ENCODE measurements at places on chromosomes 16 and 17.

DNA sequence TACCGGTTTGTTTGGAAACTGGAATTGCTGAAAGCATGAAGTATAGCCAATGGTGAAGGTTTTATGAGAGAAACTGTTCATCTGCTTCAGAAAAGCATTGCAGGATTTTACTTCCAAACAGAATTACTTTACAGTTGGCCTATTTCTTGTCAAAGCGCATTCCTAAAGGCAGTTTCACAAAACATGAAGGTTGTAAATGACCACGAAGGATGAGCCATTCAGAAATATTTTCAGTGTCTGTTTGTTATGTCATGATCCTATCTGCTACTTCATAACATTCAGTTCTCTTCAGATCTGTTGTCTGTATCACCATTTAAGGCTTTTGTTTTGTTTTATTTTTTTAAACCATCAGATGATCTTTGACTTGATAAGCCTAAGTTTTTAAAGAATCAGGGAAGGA lies 45.7 kb downstream of the AATF start:
- no peak for DNase-seq

DNA sequence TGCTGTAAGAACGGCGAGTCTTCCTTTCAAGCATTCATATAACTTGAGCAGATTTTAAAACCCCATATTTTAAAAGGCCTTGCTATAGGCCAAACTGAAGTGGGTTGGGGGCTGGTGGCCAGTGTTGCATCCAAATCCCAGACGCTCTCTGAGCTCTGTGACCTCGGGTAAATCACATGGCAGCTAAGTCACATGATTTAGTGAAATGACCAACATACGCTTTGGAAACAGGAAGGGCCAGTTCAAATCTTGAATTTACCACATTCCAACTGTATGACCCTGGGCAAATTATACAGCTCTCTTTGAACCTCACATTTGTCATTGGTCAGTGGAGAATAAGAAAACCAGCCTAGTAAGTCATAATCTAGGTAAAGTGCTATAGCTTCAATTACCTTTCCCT lies 519.3 kb downstream of the HAPSTR1 start:
- DNase-seq = no peak

- DNase-seq = peak; percentile 29
Measured at GRCh38 chr16:79751471-79752184, 151.1 kb upstream of the MAF start.

DNA sequence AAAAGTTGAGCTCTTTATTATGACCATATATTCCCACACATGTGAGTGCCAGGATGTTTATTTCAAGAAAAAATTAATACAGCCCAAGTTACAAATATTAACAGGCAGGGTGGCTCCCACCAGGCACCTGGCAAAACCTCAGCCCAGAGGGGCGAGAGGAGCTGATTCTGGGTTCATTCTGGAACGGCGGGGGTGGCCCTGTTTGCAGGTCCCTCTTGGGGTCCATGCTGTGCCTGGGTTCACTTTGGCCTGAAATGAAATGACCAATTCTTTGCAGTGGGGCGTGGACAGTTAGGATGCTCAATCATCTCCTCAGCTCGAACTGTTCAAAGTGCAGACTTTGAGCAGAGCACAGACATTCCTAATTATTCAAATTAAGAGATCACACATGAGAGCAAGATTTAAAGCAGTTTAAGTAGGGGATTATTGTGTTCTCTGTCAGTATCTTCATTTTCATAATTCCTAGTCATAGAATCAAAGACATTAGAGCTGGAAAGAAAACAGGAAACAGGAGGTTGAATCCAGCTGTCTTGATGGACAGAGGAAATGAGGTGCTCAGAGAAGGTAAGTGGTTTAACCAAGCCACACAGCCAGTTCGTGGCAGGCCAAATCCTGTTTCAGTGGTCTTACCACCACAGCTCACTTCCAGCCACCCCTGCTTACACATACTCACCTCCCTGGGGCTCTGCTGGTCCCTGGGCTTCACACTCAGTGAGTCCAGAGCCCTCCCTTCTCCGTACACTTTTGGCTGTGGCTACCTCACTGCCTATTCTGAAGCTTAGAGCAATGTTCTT lies 363.9 kb upstream of the TNRC6C start:
- DNase-seq = no peak

DNA sequence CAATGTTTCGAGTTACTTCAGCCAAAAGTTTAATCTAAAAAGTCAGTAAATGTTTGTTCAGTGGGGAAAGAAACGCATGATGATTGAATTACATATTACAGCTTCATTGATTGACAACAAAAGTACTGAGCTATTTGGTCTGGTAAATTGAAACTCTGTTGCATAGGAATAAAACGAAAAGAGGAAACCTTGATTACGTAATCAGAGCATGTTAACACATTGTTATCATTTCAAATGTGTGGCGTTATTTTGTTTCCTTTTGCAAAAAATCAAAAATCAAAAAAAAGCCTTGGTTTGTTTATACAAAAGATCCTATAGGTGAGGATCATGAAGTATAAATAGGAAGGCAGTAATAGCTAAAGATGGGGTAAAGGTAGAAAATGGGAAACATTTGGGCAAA lies 19.5 kb upstream of the CA10 start:
- no peak for DNase-seq

GRCh38 chr17:62617894-62618472 lies 9.5 kb upstream of the MRC2 start:
- DNase-seq = peak; percentile 78

- no peak for DNase-seq
Measured at GRCh38 chr17:19759568-19760549, 11.8 kb upstream of the ALDH3A1 start.

- DNase-seq = no peak
Measured at GRCh38 chr16:22265351-22265750, 31.9 kb upstream of the POLR3E start.

GRCh38 chr16:85424260-85425073 lies 188.7 kb upstream of the GSE1 start:
- DNase-seq = no peak

GRCh38 chr17:31392002-31392855 lies 754 bp downstream of the RAB11FIP4 start:
- no peak for DNase-seq

DNA sequence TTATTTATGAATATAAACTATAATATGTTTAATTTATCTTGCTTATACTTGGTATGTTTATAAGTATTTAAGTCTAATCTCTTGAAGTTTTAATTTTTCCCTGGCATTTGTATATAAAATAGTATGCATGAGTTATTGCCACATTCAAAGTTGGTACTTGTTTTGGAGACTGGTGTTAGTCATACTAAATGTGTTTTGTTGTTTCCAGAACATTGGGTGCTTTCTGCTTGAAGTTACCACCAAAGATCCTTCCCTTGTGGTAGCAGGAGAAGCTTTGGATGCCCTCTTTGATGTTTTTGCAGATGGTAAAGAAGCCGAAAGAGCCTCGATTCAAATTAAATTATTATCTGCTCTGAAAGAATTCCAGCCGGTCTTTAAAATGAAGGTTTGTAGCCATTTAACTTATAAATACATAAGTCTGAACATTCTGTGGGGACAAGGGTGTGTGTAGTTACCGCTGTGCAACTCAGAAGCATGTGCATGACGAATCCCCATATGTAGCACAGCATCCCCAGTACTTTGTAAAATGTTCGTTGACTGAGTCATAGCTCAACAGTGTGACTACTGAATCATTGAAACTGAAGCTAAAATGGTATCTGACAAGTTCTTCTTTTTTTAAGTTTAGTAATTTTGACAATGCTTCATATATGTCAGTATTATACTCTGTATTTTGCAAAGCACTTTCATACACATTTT lies 36.4 kb downstream of the HEATR3 start:
- peak; percentile 12 for DNase-seq

GRCh38 chr17:5832886-5833285 lies 237.3 kb upstream of the WSCD1 start:
- peak; percentile 35 for DNase-seq

DNA sequence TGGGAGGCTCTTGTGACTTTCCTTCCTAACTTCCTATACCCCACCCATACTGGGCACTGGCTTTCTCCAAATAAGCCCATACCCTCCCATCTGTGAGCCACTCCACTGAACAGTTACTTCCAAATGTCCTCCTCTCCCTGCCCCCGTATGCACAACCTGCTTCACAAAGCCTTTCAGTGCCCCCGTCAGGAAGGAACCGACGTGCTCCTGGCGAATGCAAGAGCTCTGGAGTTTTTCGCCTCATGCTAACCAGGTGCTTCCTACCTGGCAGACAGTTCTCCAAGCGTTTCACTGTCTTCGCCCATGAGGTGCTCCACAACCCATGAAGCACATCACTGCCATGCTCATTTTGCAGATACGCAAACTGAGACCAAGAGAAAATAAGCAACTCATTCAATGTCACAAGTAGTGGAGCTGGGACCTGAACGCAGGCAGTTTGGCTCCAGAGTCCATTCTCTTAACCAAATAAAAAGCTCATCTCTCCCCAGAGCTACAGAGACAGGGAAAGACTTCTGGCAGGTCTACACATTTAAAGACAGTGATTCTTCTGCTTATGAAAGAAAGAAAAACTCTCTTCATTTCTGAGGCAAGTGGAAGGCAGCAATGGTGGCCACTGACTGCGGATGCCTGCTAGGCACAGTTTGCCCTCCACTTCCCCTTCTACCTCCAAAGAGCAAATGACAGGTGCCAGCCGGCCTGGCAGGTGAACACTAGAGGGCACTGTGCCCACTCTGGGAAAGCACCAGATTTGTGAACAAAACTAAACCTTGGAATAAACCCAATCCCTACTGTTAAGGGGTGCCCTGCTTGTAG lies 23.8 kb downstream of the SPHK1 start:
- peak; percentile 49 for DNase-seq

- no peak for DNase-seq
Measured at GRCh38 chr17:47214931-47215330, 5.8 kb downstream of the MYL4 start.

- no peak for DNase-seq
Measured at GRCh38 chr16:67158637-67159600, 790 bp downstream of the TRADD start.

- no peak for DNase-seq
Measured at GRCh38 chr17:9208381-9209105, 187.2 kb downstream of the NTN1 start.

DNA sequence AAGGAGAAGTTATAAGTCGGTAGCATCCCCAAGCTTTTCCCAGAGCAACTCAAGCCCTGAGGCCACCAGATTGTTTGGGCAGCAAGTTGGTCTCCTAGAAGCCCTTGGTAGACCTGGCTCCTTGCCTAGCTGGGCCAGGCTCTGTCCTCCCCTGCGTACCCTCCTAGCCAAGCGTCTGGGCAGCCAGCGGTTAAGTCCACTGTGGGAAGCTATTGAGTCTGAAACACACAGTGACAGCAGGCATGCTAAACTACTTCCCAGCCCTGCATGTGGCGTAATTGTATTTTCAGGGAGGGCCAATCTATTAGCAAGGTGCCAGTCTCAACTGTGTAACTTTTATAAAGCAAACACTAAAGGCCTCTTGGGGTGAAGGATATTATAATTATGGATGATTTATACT lies 419.1 kb upstream of the RBFOX1 start:
- DNase-seq = no peak

GRCh38 chr17:34246446-34246845 lies 8.6 kb upstream of the CCL2 start:
- DNase-seq = no peak

DNA sequence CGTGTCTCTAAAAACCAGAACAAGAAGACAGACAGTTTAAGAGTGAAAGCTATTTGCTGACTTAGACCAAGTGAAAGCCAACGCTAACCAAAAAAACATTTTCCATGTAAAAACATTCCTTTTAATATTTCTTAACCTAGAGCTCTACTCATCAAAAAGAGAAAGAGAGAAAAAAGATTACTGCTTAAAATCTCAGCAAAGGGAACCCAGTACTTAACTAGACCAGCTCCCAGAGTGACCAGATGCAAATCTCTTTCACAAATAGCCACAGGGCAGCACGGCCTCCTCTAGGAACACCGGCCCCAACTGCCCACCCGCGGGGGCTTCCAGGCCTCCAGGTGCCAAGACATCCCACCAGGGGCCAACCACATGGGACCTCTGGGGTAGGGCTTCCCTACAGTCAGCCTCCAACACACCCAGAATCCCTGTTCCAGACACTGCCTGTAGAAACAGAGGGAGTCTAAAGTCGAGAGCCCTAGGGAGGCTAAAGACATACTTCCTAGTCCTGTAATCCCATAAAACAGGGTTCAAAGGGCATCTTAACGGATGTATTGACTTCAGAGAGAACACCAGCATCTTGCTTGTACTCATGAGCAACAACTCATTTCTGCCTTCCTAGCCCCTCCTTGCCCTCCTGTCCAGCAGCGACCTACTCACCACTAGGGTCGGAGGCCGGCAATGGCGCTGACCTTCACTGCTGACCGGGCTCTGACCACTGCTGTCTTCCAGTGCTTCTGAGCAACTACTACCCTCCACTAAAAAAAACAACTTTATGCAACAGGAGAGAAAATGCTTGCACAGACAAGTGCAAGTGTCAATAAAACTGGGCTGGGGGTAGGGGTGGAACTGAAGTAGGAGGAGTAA lies 21.3 kb downstream of the ZCCHC14 start:
- peak; percentile 49 for DNase-seq

- DNase-seq = peak; percentile 28
Measured at GRCh38 chr17:69997332-69997731, 77.7 kb upstream of the KCNJ16 start.

- DNase-seq = no peak
Measured at GRCh38 chr16:67441271-67441753, 10.4 kb downstream of the HSD11B2 start.

GRCh38 chr17:58487589-58488427 lies at the start of gene HSF5:
HSF5 (minus strand) TSS chr17:58488408; CDS start chr17:58488274, 134 bp downstream.
- DNase-seq = no peak

GRCh38 chr17:9204637-9205329 lies 183.5 kb downstream of the NTN1 start:
- DNase-seq = no peak

- no peak for DNase-seq
Measured at GRCh38 chr16:8714174-8714573, 39.8 kb downstream of the ABAT start.

DNA sequence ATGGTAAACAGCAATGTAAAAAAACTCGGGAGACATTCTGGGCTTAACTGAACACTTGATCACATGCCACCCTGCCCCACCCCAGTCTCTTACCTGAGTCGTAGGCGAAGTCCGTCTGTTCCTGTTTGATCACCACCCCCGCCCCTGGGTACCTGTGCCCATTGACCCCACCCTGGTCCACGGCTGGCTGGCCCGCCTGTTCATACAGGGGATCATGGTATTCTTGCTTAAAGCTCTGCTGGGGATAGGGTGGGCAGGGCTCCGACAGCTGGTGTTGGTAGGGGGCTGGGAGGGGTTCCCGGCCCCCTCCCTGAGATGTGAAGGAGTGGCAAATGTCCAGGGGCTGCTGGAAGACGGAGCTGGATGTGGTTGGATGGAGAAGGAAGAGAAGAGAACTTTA lies 13.6 kb downstream of the ETV4 start:
- DNase-seq = no peak

DNA sequence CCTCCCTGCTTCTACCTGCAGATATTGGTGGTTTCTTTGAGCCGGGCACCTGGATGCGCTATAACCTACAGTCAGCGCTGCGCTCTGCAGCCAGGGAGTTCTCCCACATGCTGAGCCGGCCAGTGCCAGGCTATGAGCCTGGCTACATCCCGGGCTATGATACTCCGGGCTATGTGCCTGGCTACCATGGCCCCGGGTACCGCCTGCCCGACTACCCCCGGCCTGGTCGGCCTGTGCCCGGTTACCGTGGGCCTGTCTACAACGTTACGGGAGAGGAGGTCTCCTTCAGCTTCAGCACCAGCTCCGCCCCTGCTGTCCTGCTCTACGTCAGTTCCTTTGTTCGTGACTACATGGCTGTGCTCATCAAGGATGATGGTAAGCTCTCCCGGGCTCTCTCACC lies 13.2 kb downstream of the CNTNAP1 start:
- DNase-seq = no peak

Measured in fibroblast of the aortic adventitia (primary cell).